Stomach (tissue), 19 donors: ENCODE measurements at places on chromosomes 1 and 21.

GRCh38 chr1:45473302-45473701 is 17.7 kb downstream of the TESK2 start:
- DNase-seq, result no peak

GRCh38 chr1:40927781-40928180 is 51.7 kb upstream of the CTPS1 start:
- DNase-seq, result no peak

DNA sequence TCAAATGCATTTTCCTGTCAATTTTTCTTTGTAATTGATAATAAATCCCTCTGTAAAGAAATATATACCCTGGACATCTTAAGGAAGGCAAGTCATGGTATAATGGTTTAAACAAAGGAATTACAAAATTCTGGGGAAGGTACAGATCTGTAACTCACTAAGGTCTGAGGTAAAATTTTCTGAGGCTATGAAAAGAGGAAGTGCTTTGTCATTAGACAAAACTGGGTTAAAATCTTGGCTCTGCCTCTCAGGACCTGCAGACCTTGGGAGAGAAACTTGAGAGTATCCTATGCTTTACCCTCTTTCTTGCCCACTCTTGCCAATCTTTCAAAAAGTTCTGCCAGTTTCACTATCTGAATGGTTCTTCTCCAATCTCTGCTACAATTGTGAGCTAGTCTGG is 26.8 kb upstream of the BEND5 start:
- no peak for DNase-seq

- DNase-seq, result peak; percentile 14
Measured at GRCh38 chr1:86753700-86754099, 49.3 kb downstream of the SH3GLB1 start.

DNA sequence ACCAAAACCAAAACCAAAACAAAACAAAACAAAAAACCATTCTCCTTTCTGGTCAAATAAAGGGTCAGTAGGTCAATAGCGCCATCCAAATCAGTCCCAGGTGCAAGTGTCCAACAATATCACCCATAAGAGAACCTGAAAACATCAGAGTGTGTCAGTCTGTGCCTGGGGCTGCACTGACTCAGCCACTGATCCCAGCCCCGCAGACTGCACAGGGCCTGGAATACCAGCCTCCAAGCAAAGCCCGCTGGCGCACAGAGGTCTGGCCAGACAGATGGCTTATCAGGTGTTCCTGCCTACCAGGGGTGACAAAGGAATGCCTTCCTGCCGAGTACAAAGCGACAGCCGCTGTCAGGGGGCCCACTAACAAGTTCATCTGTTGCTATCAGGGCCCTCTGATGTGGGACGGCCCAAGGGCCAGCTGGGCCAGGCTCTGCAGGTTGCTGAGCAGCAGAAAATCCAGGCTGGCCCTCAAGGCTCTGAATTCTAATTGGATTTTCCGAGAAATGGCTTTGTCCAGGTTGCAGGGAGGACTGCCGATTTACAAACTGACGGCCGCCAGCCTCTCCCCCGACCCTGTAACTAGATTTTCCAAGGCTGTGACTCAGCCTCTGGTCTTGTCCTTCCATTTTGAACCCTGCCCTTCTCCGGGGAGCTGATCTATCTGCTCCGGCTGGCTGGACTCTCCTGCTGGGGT is 13.7 kb upstream of the TMEM51 start:
- peak; percentile 78 for DNase-seq

GRCh38 chr1:30332116-30333094 is 391.0 kb downstream of the MATN1 start:
- DNase-seq, result no peak

GRCh38 chr1:215761446-215761845 is 194.3 kb downstream of the KCTD3 start:
- no peak for DNase-seq

DNA sequence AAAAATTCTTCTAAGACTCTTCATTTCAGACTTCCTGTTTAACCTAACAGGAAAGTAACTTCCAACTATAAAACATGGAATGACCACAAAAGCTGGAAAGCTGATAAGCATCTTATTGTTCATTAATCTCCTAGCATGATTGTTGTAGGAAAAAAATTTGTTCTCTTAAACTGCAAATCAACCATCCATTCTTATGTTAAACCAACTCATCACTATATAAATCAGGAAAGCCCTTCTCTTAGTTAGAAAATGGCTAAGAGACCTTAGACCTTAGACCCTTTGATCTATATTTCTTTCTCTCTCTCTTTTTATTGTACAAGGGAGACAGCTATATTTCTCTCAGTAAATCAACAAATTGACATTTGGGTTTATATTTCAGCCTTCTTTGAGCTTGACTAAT is 101.4 kb downstream of the UBE2U start:
- no peak for DNase-seq

- DNase-seq, result no peak
Measured at GRCh38 chr1:193762236-193762635, 575.8 kb upstream of the B3GALT2 start.
